ENCODE measurements at places on chromosomes 6 and 20.

- DNase-seq, result no peak
These were observed 3.3 kb upstream of the STK38 start for GRCh38 chr6:36550473-36551000.

DNA sequence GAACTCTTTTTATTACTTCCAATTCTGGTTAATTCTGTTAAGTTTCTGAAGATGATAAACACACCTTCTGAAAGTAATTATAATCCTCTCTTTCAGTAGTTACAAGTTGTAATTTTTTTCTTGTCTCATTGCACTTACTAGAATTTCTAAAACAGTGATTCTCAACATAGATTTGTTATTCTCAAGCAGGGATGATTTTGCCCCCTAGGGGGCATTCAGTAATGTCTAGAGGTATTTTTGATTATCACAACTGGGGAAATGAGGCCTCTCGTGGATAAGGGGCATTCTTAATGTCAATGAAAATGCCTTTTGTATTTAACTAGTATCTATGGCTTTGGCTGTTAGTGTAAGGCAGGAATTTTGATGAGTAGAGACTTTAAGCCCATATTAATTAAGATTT is 39.4 kb upstream of the MAFB start:
- DNase-seq, result no peak

DNA sequence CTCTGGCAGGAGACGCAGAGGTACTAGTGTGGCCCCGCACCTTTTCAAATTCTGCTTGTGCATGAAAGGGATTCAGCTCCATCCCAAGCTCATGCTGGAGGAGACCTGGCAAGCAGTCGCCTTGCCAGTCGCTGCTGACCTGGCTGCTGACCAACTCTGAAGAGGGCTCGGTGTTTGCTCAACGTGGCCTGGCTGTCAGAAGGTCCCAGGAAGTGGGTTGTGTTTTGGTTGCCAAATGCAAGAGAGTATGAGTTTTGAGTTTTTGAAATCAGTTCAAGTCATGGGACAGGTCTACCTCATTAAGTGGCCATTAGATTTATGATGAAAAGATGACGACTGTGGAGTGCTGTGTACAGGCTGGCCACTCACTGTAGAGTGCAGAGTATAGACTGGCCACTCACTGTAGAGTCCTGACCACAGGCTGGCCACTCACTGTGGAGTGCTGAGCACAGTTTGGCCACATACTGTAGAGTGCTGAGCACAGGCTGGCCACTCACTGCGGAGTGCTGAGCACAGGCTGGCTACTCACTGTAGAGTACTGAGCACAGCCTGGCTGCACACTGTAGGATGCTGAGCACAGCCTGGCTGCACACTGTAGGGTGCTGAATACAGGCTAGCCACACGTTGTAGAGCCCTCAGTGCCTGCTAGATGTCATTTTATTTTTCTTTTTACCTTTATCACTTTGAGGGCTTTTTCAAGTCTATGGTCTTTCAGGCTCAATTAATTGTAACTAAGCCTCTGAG is 193.9 kb downstream of the ZNF217 start:
- no peak for DNase-seq

GRCh38 chr6:115798229-115798628 is 262.5 kb downstream of the FRK start:
- no peak for DNase-seq

DNA sequence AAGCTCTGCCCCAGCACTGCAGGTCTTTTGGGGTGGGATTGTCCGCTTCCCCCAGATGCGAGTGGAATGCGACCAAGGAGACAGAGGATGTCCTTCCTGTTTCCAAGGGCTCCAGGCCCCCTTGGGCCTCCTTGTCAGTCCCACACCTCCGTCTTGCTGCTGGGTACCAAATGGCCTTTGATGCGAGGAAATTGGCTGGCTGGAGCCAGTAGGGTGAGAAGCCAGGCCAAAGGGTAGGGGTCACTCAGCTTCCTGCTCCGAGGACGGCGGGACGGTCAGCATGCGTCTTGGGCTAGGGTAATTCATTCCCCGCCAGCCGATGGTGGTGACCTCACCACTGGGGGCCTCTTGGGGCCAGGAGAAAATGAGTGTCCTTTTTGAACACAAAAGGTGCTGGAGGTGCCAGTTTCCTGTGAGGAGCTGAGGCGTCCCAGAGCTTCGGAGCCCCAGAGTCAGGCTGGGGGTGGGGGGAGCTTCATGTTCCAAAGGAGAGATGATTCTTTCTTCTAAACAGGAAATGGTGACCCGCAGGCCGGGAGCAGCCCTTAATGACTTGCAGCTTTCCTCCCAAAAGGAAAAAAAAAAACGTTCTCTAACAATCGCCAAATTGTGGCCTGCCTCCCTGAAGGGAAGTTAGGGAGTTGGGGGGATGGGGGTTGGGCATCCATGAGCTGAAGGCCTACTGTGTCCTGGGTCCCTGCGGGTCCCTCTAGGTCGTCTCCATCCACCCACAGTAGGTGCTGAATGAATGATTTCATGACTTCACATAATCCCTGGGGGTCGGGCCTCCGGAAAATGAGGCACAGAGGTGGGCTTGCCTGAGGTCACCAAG is 6.7 kb downstream of the SNAI1 start:
- DNase-seq, result no peak

GRCh38 chr6:19472153-19472552 is 365.0 kb upstream of the ID4 start:
- DNase-seq, result no peak

DNA sequence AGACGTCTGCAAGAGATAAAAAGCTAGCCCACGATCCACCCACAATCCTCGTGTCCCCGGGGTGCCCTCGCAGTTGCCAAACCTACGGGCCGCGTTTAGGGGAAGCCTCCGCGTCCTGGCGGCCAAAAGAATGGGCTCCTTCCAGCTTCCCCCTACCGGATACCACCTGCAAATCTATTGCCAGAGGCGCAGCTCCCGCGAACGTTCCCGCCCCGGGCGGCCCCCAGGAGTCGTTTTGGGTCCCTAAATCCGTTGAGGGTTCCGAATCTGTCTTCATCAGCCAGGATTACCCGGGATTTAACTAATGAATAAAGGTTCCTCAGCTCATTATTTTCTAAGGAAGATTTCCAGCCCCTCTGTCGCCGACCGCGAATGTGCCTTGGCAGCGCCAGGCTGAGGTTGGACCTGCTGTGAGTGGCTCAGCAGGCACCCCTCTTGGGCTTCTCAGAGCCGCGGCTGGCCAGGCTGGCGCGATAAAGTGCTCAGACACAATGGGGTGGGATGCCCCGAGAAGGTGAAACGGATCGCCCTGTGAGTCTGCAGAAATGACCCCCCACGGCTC is 2.8 kb upstream of the VSX1 start:
- no peak for DNase-seq

- no peak for DNase-seq
These were observed 37.2 kb downstream of the EDN1 start for GRCh38 chr6:12327391-12327790.

DNA sequence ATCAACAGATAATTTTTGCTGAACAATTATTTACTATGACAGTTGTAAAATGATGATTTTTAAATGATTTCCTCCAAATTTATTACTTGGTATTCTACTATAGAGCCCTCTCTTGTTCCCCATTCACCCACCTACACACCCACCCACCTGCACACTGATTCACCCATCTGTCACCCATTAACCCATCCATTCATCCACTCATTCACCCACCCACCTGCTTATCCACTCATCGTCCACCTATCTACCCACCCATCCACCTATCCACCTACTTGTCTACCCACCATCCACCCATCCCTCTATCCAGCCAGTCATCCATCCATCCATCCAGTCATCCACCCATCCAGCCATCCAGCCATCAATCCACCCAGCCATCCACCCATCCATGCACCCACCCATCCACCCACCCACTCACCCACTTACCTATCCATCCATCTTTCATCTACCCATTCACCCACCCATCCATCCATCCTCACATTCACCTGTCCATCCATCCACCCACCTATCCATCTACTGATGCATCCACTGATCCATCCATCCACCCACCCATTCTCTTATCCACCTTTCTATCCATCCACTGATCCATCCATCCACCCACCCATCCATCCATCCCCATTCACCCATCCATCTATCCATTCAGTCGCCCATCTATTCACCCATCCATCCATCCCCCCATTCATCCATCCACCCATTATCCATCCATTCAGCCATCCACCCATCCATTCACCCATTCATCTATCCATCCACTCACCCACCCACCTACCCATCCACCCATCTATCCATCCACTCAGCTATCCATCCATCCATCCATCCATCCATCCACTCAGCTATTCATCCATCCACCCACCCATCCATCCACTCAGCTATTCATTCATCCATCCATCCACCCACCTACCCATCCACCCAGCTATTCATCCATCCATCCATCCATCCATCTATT is 72.0 kb downstream of the SYNJ2 start:
- no peak for DNase-seq

GRCh38 chr20:39453890-39454289 is 491.7 kb downstream of the DHX35 start:
- no peak for DNase-seq

GRCh38 chr20:58025233-58025632 is 203.2 kb downstream of the ANKRD60 start:
- DNase-seq, result no peak

DNA sequence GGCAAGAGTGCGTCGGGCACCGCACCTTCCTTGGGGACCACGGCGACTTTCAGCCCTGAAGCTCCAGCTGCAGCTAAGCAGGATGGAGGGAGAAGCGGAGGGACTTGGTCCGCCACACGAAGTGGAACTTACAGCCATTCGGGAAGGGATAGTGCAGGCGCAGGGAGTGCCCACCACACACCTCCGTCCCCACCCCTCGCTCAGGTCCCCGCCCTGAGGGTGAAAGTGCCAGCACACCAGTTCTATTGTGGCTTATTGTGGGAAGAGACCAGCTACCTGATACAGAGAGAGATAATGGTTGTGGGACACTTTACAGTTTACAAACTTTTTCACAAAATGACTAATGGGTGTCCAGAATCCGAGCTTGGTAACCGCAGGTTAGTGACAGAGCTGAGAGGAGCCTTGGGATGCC is 76.1 kb downstream of the IRF4 start:
- DNase-seq, result no peak

- DNase-seq, result no peak
These were observed 34.4 kb downstream of the PCNA start for GRCh38 chr20:5085380-5085779.

GRCh38 chr6:87794922-87795885 is 93.2 kb upstream of the AKIRIN2 start:
- no peak for DNase-seq

DNA sequence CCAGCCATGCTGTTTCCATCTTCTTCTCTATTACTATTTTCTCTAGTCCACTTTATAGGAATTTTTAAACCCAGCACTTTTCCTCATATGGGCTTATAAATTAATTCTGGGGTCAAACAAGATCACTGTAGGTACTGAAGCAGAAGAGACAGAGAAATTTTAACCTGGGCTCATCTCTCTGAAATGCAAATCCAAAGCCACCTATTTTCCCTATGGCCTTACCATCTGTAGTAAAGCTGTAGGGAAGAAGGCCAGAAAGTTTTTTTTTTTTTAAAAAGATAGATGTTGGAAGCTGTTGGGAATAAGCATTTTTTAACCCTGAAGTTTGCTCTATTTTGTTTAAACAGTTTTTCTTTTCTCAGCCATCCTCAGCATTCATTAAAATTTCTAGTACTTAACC is 367.4 kb downstream of the CD109 start:
- DNase-seq, result no peak

DNA sequence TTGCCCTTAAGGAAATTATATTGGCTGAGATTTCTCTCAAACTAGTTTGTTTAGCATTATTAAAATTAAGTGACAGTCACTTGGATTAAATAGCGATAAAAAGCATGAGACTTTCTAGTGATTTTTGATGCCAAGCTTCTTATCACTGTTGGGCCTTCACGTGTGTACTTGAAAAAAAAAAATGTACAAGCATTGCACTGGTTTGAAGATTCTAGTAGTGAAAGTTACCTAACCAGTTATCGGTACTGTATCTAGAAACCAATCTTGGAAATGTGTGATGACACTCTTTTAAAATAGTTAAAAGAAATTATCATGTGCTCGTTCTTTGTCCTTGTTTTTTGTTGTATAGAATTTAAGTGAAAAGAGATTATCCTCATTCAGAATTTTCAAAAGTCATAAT is 102.1 kb downstream of the SCAF8 start:
- DNase-seq, result no peak

GRCh38 chr6:127013865-127014264 is 104.6 kb upstream of the RSPO3 start:
- DNase-seq, result no peak

- DNase-seq, result no peak
These were observed 43.6 kb downstream of the KIAA1755 start for GRCh38 chr20:38216746-38217595.

DNA sequence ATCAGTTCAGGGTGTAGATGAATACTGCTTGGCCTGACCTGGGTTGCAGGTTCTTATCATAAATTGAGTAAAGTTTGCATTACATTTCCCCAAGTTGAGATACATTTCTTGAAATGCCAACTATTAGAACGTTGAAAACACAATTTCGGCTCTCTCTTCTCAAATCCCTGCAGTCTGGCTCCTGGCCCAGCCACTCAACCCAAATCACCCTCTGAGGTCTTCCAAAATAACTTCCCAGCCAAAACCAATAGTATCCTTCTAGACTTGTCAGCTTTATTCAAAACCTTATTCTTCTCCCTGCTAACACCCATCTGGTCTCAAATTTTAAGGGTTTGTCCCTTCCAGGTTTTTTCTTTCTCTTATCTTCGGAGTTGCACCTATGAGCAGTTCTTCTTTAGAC is 263.6 kb downstream of the EYA4 start:
- DNase-seq, result no peak

DNA sequence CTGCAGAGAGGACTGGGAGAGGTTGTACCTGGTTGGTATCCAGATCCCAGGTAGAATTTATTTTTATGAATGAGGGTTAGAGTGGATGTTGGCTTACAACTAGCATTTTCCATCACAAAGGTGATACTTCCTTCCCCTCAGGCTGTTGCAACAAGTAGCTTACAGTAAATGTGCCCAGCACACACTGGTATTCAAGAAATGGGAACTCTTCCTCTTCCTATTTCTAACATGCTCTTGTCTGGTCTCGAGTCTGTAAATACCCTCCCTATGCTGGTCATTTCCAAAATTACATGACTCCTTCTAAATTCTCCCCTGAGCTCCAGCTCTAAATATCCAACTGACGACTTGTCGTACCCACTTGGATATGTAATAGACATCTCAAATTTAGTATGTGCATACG is 90.1 kb upstream of the FOXC1 start:
- no peak for DNase-seq

Data from activated naive CD8-positive, alpha-beta T cell treated with anti-CD3 and anti-CD28 coated beads for 36 hours (primary cell).